Activated CD4-positive, CD25-positive, alpha-beta regulatory T cell treated with anti-CD3 and anti-CD28 coated beads, Interleukin-2, amount 50 U/mL, for 72 hours (primary cell): ENCODE measurements at places on chromosomes 3 and 15.

GRCh38 chr15:101489237-101489598 lies 289 bp downstream of the PCSK6 start:
- no peak for DNase-seq

DNA sequence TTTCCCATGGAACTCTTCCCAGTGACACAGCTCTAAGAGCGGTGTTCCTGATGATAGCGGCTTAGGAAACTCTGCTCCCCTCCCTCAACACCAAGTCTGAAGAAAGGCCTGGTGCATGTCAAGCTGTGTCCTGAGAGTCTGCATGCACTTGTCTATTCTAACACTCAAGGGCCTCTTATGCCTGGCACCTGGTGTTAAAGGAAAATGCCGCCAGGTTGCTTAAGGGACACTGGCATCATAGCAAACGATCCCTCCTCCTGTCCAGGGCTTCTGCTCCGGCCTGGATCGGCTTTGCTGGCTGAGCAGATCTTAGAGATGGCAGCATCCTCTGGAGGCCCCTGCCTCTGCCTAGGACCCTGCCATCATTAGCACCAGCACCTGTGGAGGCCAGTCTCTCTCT lies 121.7 kb downstream of the MEGF11 start:
- DNase-seq = no peak

DNA sequence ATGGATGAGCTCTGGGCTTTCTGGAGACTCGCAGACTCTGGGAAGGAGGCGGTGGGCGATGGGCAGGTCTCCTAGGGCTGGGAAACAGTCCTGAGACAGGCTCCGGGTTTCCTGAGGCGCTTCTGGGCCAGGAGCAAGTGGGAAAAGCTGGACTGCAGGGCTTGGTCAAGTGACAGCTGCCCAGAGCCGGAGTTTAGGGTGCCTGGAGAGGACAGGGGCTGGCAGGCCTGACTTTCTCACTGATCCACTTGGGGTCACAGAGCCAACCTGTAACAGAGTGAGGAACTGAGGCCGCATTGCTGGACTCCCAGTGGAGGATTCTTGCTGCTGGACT lies 107.9 kb downstream of the APBA2 start:
- no peak for DNase-seq

DNA sequence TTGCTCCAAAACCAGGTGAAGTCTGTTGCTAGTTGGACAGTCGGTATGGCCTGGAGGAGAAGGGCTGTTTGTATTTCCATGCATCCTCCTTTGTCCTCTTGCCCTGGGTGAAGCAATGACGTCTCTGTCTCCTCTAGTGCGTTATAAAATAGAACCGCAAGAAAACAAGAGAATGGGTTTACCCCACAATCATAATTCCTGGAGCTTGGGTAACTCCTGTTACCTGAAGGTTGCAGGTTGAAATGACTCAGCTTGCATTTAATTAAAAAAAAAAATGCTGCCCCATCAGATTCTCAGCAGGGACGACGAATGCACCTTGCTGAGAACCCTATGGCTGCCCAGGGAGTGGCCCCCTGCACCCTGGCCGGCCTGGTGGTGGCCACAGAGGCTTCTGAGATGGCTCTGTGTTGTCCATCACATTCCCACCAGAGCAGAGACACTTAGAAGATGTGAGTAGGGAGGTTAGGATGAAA lies 228.2 kb upstream of the BHLHE40 start:
- no peak for DNase-seq

DNA sequence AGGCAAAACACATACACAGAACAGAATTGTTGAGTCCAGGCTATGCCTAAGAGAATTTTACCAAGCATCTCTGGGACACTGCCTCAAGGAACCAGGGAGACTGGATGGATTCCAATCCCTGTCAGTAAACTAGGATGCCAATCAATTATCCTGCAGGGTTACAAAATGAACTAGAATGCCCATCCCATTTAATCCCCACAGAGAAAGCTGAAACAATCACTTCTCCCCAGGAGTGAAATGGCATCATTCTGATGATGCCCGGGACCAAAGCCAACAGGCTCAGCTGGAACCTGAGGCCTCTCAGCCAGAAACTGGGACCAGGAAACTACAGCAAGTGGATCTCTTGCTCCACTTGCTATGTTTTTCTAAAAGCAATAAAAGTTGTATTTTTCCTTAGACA lies 130.0 kb upstream of the TJP1 start:
- DNase-seq = no peak

DNA sequence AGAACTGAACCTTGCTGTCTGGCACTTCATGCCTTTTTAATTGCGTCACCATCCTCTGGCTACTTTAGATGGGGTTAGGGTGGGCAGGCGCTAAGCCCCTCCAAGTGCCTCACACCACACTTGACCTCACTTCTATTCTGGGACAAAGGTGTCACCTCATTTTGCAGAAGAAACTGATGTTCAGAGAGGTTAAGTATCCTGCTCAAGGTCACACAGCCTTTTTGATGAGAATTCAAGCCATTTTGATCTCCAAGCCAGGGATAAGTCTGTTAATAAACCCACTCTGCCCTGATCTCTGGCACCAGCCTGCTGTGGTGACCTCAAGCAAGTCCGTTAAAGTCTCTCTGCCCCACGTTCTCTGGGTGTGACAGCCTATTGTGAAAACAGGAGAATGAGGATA lies 58.8 kb upstream of the PRR23C start:
- no peak for DNase-seq

DNA sequence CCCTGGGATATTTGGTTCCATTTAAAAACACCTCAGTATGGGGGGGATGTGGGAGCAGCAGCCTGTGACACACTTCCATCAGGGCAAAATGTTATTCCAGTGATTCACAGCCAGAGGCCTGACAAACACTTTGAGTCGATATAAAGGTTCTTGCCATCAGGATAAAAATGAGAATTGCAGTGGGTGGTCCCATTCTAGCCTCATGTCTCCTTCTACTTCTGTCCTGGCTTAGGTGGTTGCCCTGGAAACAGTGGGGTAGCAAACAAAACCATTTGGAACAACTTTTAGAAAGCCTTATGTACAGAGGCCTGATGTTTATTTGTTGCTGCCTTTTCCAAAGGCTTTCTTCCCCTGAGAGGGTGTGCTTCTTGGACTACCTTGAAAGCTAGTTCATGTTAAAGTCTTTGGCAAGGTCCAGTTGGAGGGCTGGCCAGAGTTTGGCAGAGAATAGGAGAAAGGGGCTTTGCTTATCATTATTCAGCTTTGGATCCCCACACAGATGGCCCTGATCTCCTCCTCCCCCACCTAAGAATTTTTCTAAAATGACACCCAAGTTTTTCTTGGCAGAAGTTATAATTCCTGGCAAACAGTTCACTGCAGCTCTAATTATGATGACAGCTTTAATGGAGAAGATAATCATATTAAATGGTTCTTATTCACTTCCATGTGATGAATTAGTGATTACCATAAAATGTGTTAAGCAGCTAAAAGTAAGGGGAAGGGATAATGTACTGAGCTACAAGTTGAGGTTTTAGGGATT lies 84.2 kb upstream of the ZNF280D start:
- DNase-seq = no peak

- DNase-seq = no peak
Measured at GRCh38 chr3:186520957-186521842, 23.0 kb downstream of the CRYGS start.
